ENCODE measurements at places on chromosomes 16 and 17.

DNA sequence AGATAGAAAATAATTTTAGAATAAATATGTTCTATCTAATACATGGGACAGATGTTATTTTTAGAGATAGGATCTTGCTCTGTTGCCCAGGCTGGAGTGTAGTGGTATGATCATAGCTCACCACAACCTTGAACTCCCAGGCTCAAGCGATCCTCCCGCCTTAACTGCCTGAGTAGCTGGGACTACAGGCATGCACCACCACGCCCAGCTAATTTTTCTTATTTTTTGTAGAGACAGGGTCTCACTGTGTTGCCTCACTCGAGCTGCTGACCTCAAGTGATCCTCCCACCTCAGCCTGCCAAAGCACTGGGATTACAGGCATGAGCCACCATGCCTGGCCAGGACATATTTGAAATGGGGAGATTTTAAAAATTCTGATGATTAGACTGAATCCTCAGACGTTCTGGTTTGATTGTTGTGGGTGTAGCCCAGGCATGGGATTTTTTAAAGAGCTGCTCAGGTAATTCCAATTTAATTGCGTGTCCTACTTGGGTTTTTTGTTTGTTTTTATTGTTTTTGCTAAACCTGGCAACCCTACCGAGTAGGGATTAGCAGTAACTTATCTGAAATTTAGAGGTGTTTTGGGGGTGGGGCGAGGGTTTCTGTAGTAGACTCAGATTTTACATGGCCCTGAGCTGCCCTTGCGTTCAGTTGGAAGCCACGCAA is 142.9 kb downstream of the RAB11FIP4 start:
- DNase-seq, result no peak

GRCh38 chr17:5002121-5002788 is 4.5 kb downstream of the KIF1C start:
- no peak for DNase-seq

GRCh38 chr17:82238472-82239201 is 9.8 kb downstream of the SLC16A3 start:
- DNase-seq, result peak; percentile 41

- DNase-seq, result no peak
Observed at GRCh38 chr16:85948138-85948509, 49.2 kb downstream of the IRF8 start.

DNA sequence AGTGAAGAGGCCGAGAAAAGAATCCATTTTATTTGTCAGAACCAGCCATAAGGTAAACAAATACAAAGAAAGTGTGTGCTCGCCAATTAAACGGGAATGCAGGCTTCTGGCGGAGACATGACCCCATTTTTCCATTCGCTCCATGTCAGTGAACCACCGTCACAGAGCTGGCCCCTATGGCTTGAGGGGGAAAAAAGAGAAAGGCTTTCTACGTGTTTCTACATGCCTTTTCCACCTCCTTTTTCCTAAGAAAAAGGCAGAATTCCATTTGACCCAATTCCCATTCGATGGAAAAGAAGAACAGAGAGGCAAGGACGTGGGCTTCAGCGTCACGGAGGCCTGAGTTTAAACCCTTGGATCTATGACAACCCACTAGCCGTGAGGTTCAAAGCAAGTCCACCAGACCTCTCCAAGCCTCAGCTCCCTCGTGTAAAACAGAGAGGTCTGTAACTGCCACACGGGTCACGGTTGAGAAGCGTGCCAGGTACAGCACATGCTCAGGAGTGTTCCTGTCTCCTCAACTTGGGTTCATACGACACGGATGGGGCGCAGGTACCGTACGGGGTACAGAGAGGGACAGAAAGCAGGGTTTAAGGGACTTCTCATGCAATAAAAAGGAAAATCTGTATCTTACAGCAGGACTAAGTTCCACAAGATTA is 91.9 kb downstream of the NXN start:
- no peak for DNase-seq

- no peak for DNase-seq
Observed at GRCh38 chr17:20074489-20074888, 65.3 kb downstream of the SPECC1 start.
